Stimulated activated CD4-positive, alpha-beta T cell treated with anti-CD3 and anti-CD28 coated beads, Interleukin-4, amount 100 ng/mL, for 1 hour (primary cell): ENCODE measurements at places on chromosomes 2 and 18.

- DNase-seq = no peak
These were observed 64.5 kb downstream of the BOD1L2 start for GRCh38 chr18:57211412-57211750.

DNA sequence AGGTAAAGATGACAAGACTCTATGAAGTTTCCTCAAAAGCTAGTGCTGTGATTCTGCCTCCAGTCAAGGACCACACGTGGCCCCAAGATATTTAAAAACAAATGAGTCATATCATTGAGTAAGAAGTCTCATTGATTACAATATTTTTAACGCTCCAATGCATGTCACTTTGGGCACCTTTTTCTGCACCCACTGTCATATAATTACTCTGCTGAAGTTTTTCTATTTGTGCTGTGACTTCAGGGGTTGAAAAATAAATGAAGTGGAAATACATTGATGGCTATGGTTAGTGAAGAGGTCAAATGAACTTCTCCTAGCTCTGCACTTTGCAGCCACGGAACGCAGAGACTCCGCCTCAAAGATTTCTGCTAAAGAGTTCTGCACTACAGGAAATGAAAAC, 344.3 kb upstream of the KYNU start:
- no peak for DNase-seq

GRCh38 chr18:27887287-27887686, 289.6 kb downstream of the CDH2 start:
- no peak for DNase-seq

DNA sequence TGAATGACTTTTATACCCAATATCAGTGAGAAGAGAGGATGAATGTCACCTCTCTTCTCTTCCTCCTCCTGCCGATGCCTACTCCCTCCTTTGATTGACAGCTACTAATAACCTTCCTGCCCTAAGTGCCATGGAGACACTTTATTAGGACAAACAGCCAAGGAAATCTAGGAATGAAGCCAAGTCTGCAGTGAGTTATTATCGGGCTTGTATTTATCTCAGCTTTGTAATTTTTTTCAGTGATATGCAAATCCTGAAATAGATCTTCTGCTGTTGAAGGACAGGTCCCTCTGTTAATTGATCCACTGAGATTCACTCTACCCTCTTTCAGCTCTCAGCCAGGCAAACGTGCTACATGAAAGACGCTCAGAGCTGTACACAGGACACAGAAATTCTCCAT, 686.7 kb downstream of the TMEM182 start:
- no peak for DNase-seq

GRCh38 chr2:41998186-41999127, 49.4 kb upstream of the PKDCC start:
- no peak for DNase-seq

- DNase-seq = no peak
These were observed 75.7 kb downstream of the ADAM23 start for GRCh38 chr2:206518997-206519396.

DNA sequence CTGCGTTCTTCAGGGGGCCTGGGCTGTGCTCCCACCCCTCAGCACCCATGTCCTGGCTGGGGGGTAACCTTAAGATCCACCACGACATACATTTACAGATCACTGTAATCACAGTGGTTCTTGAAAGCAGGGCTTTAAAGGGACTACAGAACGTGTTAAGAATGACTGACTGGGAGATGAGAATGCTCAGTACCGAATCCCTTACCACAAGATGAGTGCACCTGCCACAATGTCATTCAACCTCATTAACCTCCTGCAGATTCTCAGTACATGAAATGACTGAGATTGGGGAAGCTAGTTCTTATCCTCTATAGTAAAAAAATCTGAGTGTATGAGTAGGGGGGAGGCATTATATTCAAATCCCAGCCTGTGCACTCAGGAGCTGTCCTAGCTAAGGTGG, 10.5 kb upstream of the PIEZO2 start:
- DNase-seq = no peak

DNA sequence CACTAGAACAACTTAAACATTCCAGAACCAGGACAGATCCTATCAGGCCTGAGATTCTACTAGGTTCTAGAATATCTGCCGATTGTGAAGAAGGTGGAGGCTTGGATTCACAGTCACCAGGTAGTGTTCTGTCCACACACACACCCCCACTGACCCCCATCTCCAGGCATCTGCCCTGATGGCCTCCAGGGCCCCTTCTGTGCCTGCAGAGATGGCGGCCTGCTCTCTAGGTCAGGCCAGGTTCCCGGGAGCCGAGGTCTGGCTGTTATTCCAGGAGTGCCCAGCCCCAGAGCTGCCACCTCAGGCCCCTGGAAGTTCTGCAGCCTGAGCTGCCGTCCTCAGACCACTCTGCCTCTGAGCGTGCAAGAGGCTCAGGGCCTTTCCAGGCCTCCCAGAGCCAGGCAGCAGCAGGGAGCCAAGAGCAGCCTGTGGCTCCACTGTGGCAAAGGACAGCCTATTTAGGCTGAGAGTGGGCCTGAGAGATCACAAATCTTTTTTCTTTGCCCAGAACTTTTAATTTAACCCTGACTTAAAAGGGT, 96.2 kb upstream of the ASAP2 start:
- DNase-seq = no peak

DNA sequence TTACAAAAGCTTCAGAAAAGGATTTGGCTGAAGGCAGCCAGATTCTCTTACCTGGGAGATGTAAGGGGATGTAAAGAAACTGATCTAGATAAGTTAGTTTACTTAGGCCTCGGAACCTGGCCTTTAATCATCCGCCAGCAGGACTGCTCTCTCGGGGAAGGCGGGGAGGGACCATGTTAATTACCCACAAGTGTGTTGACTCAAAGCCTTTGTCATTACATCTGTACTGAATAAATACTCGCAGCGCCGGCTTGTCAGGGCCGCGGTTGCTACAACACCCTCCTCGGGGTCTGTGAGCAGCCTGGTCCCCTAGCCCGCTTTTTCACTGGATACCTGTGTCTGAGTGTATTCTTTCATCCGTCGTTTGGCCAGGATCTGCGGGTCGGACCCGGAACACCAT, 6.7 kb downstream of the CHMP3 start:
- DNase-seq = no peak

GRCh38 chr2:159736048-159736447, 23.7 kb downstream of the MARCHF7 start:
- DNase-seq = no peak

GRCh38 chr2:188813857-188814256, 160.3 kb upstream of the COL3A1 start:
- DNase-seq = no peak

- no peak for DNase-seq
These were observed 438.7 kb upstream of the MYT1L start for GRCh38 chr2:2769481-2770431.
